ENCODE measurements at places on chromosomes 7 and 10. TPM values are rescaled to one million over a fixed set of nuclear protein-coding genes. Genes with fewer than 3 reads are reported as not detected.

Gene LYZL2
- total RNA-seq: not detected

Gene AGR2
- not detected for total RNA-seq

Gene CACNA2D1
- 54.1 TPM for total RNA-seq

Gene ASB4
- total RNA-seq: not detected

Gene TMEM26
- total RNA-seq: 2.8 TPM

Measured in smooth muscle cell of trachea (primary cell).